Panc1 (cell line): ENCODE measurements at places on chromosomes 12 and 14.
A peak's percentile ranks its signal among the peaks of the same experiment; 100 is the strongest.

DNA sequence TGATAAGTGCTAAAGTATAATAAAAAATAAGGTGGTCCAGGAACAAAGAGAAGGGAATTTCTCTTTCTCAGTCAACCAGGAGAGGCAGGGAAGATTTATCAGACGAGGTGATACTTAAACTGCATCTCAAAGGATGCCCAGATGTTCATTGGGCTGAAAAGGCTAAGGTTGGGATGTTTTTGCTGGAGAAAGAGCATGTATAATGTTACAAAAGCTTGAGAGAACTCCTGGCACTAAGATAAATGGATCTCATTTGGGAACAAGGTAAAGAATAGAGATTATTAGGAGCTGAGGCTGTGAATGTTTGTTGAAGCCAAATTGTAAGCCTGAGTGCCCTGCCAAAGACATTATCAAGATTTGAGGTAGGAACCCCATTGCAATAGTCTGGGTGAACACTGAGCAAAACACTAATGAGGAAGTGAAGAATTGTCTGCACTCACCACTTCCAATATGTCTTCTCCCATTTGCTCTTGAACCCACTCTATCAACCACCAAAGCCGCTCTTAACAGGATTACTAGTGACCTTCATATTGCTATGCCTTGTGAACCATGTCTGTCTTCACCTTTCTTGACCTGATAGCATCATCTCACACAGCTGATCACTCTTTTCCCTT is 149.0 kb upstream of the ARID2 start:
- no peak for DNase-seq

- DNase-seq = no peak
These were observed 20.7 kb downstream of the GCH1 start for GRCh38 chr14:54881761-54882401.

- no peak for DNase-seq
These were observed 842.1 kb downstream of the AACS start for GRCh38 chr12:125907351-125907750.

- no peak for DNase-seq
These were observed 25.9 kb upstream of the HIGD1C start for GRCh38 chr12:50926415-50926814.

DNA sequence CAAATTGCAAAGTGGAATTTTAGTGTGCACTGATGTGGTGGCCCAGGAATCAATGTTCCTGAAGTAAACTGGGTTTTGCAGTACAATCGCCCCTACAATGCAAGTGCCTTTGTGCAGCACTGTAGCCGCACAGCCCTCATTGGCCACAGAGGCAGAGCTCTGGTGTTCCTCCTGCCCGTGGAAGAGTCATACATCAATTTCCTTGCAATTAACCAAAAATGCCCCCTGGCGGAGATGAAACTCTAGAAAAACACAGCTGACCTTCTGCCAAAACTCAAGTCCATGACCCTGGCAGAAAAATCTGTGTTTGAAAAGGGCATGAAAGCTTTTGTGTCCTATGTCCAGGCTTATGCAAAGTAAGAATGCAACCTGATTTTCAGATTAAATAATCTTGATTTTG is 117.9 kb upstream of the PRB2 start:
- DNase-seq = no peak

DNA sequence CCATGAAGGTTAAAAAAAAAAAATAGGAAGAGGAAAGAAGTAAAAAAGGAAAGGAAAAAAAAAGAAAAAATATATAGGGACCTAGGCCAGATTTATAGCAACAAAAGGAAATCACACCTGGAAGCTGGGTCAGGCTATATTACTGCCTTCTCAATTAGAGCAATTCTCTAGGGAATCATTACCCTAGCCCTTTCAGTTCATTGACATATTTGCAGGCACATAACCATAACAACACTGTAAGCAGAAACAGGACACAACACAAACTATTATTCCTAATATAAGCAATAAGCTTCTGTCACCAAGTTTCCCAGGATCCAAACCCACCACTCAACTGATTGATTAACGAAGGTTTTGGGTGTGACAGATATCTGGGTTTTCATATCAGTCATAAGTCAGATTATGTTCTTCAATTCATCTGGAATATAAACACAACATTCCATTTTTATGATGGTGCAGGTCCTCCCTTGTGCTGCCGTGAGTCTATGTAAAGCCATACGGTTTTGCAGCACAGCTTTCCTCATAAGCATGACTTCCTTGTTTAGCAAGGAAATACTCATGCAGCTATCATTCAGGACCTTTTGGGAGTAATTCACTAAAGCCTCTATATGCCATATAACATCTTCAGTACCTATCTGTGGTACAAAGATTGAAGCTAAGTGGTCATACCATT is 4.2 kb downstream of the PCNX4 start:
- no peak for DNase-seq

DNA sequence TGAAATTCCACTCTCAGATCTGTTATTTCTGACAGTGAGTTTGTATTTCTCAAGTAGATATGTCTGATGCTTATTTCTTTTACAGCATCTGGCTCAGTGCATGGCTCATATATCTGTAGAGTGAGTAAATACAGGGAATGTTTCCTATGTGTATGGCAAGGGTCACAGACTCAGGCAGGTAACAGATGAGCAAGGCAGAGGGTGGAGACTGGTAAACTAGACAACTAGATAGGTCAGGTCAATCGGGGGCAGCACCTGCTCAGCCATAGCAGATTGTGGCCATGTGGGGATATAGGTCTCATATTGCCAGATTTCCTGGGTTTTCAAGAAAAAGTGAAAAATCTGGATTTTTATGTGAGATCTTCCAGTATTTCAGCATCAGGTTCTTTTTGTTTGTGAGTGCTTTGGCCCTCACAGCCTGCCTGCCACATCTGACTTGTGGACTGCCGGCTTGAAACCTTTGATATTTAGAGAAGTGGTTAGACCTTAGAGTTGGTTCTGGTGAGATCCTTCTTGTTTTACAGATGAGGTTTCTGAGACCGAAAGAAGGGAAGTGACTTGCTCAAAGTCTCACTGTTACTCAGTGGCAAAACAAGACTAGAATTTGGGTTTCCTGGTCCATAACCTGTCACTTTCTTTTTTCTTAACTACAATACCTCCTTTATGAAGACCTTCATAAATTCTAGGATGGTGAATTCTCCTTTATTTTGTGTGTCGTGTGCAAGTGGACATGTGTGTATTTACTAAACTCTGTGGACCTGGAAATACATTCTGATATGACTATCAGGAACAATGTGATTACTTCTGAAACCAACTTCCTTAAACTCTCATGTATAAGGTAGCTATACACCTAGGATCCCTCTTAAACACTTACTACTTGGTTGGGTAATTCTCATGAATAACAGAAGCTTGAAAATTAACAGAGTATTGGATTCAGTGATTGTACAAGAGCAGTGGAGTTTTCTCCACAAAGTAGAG is 34.4 kb downstream of the PROX2 start:
- DNase-seq = no peak

GRCh38 chr14:97978341-97978740 is 1181.2 kb downstream of the VRK1 start:
- no peak for DNase-seq

DNA sequence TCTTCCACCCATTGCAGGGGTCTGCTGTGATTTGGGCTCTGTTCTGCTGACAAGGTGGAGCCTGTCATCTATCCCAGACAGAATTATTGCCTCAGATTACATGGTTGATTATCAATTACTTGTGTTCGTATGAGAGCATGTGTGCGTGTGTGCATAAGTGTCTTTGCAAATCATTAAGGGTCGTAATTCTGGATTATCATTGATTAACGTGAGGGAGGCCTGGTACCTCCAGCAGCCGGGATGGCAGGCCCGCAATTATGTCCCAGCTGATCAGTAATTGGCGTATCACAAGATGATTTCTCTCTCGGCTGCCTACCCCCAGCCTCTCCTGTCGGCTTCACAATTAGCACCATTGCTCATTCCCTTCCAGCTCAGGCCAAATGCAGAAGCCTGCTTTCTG is 29.6 kb upstream of the IRF2BPL start:
- DNase-seq = no peak

- DNase-seq = peak; percentile 8
These were observed 96.2 kb downstream of the ITPR2 start for GRCh38 chr12:26736563-26737486.

DNA sequence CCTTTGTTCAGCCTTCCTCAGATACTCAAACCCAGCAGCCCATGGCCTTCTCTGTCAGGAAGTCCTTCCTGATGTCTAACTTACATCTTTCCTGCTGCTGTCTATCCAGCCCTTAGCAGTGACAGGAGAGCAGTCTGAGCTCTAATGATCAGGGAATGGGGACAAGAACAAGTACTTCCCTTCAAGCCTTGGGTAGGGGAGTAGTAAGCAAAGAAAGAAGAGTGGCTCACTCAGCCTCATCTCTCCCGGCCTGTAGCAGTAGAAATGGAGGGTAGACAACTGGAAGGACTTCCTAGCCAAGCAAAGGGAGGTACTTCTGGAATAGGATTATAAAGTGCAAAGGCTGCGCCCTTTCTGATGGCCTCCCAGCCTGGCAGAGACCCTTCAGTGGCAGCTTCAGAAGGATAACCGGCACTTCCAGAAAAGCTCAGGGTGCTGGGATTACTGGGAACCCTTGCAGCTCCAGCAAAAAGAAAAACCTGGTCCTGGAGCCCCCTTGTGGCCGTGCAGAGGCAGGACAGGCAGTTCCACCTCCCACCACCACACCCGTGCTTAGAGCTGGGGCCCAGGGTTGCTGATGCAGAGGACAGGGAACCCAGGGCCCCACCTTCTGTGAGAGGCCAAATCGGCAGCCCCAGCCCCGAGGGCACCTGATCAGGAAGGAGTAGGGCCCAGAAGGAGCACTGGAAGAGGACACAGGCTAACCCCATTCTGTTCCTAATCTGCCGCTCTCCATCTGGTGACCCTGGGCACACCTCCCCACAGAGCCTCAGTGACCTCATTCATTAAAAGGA is 12.4 kb upstream of the SMUG1 start:
- no peak for DNase-seq

GRCh38 chr12:108101605-108102175 is 27.4 kb upstream of the WSCD2 start:
- DNase-seq = no peak

DNA sequence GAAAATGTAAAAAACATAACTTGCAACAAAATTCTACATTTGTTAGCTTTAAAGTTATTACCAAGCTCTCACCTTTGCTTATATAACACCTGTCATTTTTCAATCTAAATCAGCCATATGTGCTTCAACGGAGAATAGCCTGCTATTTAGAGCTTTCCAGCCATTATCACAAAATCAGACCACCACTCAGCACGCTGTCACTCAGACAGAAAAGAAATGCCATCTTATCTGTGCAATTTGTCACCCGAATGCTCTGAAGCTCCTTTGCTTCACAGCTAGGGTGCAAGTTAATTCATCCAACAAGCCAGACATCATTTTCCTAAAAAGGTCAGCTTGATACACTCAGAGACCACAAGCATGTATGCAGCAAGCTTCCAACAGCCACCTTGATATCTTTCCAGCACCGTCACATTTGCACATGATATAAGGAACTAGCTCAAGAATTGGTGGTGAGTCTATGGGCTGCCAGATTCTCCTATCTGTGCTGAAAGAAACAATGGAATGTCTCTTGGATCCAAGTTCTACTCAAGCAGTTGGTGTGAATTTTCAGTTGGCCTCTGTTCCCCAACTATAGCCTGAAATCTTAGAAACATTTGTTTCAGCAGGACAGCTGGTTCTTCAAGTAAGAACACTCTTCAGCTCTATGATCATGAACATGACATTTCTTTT is 20.0 kb upstream of the IFNG-AS1 start:
- DNase-seq = no peak

- no peak for DNase-seq
These were observed 38.9 kb downstream of the DMAC2L start for GRCh38 chr14:50350975-50351374.

- no peak for DNase-seq
These were observed 44.5 kb downstream of the ALKBH1 start for GRCh38 chr14:77663293-77663692.

- DNase-seq = no peak
These were observed 217.3 kb upstream of the TBX3 start for GRCh38 chr12:114901316-114901715.

DNA sequence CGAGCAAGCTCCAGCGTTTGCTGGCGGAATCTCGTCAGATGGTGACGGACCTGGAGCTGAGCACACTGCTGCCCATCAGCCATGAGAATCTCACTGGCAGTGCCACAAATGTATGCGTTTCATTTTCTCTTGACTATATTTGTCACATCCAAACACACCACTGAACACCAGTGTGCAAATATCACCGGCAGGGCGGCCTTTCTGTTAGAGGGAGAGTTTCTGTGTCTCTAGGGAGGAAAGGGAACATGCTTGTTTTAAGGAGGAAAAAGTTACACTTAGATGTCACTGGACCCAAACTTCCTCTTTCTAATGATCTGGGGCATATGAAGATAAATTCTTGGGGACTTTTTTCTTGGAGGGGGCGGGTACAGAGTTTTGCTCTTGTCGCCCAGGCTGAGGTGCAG is 21.9 kb upstream of the HIP1R start:
- no peak for DNase-seq

DNA sequence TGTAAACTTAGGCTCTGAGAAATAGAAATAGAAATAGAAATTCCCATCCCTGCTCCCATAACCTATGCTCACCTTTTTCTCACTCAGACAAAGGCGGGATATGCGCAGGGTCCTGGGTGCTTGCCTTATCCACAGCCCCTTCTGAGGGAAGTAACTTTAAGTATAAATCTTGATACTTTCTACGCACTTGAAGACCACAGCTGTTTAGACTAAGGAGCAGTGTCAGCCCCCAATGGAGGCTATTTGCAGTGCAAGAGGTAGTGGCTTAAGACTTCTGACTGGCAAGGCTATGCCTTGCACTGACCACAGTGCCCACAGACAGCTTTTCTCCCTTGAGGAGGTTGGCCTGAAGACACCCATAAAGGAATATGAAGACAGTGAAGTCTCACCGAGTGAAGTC is 35.2 kb downstream of the ASCL1 start:
- DNase-seq = no peak

GRCh38 chr14:99687284-99688209 is 3.4 kb downstream of the CYP46A1 start:
- no peak for DNase-seq

DNA sequence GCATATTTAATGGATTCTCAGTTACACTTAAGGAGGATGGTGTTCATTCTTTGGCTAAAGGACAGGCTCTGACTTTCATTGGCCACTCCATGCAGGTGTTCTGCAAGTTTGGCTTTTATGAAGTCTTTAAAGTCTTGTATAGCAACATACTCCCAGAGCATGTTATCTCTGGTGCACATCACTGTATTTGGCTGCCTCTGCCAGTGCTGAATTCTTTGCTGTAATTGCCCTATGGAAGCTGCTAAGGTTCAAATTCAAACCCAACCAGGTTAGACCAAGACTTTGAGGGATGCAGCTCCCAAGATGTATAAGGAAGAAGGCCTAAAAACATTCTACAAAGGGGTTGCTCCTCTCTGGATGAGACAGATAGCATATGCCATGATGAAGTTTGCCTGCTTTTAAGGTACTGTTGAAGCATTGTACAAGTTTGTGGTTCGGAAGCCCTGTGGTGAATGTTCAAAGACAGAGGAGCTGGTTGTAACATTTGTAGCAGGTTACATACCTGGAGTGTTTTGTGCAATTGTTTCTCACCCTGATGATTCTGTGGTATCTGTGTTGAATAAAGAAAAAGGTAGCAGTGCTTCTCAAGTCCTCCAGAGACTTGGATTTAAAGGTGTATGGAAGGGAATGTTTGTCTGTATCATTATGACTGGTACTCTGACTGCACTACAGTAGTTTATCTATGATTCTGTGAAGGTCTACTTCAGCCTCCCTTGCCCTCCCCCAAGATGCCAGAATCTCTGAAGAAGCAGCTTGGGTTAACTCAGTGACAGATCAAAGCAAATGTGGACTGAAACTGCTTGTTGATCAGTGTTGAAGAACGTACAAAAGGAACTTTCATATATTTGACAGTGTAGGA is 19.4 kb downstream of the TMEM116 start:
- DNase-seq = no peak

GRCh38 chr14:52020866-52021717 is 31.7 kb downstream of the RTRAF start:
- DNase-seq = no peak
